Mesothelial cell of epicardium (in vitro differentiated cells): ENCODE measurements at places on chromosomes 13 and 19.
A peak's percentile ranks its signal among the peaks of the same experiment; 100 is the strongest.

DNA sequence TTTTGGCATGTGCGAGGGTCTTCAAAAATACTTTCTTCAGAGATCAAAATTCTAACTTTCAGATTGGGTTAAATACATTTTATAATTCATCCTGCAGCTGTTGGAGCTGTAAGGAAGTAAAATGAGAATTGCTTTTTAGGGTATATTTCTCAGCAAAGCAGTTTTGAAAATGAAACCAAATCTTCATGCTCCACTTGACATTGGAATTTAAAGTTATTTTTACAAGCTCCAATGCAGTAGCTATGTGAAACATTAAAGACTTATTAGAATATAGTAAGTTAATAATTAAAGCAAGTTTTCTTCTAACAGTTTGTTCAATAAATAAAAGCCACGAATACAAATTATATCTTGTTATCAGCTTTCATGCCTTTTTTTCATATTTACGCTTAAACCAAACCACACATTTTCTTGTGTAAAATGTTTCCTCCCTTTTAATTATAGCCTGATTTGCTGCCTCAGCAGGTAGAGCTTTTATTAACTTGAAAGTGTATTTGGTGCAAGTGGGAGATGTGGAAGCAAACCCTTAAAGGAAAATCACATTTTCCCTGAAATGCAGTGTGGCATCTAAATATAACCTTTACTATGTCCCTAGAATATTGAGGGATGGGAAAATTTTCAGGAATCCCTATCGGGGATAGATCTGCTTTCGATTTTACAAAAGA is 12.4 kb upstream of the MICU2 start:
- DNase-seq, result no peak

DNA sequence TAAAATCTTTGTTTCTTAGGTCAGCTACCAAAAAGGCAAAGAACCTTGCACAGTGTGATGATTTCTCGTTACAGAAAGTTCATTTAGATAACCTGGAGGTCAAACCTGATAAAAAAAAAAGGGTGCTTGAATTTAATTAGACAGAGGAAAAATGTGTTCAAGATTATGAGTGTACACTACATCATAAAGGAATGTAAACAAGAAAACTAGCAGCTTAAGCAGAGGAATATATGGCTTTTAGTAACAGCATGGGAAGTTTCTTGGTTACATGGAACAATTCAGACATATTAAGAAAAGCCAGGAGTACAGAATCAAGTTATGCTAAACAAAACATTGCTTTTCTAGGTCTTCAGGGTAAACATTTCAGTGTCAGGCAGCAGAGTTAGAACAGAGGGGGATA is 32.9 kb downstream of the ING1 start:
- no peak for DNase-seq

- no peak for DNase-seq
Measured at GRCh38 chr13:48727241-48728011, 73.7 kb downstream of the CYSLTR2 start.

- DNase-seq, result no peak
Measured at GRCh38 chr13:87052731-87053130, 618.4 kb upstream of the SLITRK5 start.

GRCh38 chr19:40217934-40218890 is at the start of gene TTC9B:
TTC9B (minus strand) TSS chr19:40218384; CDS start chr19:40218381, 3 bp downstream.
- DNase-seq, result peak; percentile 53

- no peak for DNase-seq
Measured at GRCh38 chr13:74203576-74203975, 69.4 kb upstream of the KLF12 start.

GRCh38 chr19:50478901-50479715 is 2.5 kb upstream of the GARIN5A start:
- no peak for DNase-seq

DNA sequence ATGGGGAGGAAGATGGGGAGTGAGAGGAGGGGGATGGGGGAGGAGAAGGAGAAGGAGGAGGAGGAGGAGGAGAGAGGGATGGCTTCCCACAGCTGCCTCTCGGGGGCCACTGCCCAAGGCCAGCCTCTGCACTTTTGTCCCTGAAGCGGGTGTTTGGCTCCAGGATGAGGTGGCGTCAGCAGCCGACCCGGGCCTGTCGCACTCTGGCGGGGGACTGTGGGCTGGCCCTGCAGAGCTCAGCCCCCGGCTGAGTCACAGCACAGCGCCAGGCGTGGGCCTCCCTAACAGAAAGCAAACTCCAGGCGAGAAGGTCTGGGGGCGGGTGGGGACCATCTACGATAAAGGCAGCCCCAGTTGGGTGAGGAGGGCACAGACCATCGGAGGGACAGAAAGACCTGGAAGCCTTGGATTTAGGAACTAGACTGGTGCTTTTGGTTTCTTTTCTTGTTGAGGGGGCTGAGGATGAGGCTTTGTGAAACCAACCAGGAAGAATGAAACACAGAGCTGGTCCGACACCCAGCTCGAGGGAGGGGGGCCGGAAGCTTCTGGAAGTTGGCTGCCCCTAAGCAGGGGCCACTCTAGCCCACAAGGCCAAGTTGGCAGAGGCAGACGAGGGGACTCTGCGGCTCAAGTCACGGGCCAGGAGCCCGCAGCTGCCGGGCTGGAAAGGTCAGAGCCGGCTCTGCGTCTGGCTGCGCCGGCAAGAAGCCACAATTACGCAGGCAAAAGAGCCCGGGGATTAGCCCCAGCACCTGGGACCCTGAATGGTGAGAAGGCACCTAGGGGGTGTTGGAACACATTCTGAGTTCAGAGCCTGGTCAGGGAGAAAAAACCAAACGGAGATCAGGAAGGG is 18.2 kb downstream of the LSM4 start:
- DNase-seq, result peak; percentile 70

DNA sequence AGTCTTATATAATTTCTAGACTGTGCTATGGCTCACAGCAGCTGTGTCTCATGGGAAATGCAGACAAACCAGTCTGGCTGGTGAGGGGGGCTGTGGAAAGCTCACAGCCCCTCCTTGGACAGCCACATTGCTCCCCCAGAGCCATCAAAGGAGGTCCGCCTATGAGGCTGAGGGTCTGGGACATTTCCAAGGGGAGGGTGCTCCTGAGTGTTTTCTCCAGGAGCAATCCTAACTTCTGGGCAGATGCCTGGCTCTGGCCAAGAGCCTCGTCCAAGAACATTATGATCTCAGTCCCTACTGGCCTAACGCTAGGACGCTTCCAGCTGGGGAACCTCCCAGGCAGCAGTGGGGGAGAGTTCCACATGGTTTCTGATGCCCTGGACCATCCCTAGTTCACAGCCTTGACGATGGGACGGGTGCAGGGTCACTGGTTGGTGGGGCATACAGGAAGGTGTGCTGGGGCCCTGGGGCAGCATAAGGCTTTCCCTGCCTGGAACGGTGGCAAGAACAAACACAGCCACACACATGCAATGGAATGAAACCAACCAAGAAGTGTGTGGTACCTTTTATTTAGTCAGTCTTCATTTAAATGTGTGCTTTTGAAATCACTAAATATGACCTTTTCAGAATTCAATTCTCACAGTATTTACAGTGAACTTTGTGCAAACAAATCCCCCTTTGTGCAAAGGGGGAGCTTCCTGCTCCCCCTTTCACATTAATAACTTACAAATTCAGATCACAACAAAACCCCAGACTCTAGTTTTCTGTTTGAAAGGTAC is 60.6 kb downstream of the CDADC1 start:
- DNase-seq, result no peak

- no peak for DNase-seq
Measured at GRCh38 chr13:20174656-20175405, 14.0 kb upstream of the GJA3 start.

DNA sequence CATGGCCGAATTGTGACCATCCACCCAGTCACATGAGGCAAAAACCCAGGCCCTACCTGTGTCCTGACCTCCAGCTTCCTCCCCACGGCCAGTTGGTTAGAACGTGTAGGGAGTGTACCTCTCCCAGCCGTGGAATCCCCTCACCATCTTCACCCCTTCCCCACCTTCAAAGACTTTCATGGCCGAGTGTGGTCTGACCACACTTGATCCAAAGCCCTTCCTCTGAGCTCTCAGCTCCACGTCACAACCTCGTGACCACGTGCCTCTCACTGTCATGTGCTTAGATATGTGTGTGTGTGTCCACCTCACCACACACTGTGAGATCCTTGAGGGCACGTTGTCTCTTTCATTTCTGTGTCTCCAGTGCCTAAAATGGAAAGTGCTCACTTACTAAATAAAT is 48.6 kb upstream of the UBE2L5 start:
- no peak for DNase-seq

GRCh38 chr13:39788102-39788501 is 132.6 kb downstream of the COG6 start:
- no peak for DNase-seq

DNA sequence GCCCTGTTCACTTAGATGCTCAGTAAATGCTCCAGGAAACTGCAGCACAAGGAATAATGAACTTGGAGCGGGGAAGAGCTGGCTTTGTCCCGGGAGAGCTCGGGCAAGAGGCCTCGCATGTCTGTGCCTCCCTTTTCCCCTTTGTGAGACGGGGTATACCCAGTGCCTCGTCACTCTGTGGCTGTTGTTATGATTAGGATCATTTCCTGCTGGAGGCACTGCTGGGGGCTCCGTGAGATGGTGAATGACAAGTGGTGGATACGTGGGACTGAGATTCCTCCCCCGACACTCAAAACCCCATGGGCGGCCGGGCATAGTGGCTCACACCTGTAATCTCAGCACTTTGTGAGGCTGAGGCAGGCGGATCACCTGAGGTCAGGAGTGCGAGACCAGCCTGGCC is 1.1 kb upstream of the PLVAP start:
- DNase-seq, result no peak

DNA sequence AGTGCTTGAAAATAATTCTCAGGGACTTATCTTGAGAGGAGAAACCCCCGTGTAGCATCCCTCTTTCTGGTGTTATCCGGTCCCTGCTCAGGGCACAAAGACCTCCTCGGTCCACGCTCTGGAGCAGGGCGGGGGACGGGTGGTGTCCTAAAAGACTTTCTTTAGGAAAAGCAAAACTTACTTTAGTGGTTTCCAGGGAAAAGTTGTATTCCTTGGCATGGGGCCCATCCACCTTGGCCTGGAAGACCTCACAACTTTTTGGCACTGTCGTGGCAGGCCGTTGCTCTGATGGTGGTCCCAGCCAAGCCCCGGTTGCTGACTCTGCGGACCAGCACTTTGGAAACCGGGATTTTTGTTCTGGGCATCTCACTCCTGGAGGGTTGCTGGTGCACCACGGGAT is 2.7 kb downstream of the AMER2 start:
- DNase-seq, result no peak

GRCh38 chr13:86601351-86601750 is 802.1 kb upstream of the SLITRK6 start:
- no peak for DNase-seq

- no peak for DNase-seq
Measured at GRCh38 chr13:66565279-66565678, 664.9 kb downstream of the PCDH9 start.

GRCh38 chr19:8641908-8642547 is 11.6 kb downstream of the NFILZ start:
- DNase-seq, result no peak

GRCh38 chr13:100513987-100514670 is 74.5 kb downstream of the GGACT start:
- no peak for DNase-seq

DNA sequence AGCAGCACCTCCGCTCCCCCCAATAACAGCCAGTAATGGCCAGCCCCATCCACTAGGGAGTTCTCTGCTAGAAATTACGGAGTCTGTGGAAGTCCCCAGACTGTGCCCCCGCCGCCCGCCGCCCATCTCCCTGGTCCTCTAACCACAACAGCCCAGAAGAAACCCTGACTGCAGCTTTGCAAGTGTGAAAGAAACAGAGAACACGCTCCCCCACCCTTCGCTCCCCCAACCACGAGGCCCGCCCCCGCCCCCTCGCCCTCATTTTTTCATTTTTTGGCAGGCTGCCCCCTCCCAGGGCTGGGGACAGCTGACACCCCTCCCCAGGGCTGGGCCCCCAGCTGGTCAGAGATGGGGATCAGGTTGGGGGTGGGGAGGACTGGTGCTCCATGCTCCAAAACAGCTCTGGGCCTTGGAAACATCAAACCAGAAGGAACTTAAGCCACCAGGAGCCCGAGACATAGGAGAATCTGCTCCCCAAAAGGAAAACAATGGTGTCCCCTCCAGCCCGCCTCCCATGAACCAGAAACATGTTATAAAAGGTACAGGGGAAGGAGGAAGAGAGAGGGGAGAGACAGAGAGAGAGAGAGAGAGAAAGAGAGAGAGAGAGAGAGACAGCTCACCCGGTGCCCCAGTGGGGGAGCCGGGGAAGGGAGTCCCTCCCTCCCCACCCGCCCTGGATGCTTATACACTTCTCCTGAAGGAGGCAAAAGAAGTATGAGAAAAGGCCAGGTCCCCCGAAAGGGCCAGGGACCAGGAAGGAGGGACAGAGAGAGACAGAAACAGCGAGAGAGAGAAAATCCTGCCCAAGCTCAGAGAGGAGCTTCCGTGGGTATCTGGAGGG is 29.8 kb upstream of the ASF1B start:
- DNase-seq, result no peak

DNA sequence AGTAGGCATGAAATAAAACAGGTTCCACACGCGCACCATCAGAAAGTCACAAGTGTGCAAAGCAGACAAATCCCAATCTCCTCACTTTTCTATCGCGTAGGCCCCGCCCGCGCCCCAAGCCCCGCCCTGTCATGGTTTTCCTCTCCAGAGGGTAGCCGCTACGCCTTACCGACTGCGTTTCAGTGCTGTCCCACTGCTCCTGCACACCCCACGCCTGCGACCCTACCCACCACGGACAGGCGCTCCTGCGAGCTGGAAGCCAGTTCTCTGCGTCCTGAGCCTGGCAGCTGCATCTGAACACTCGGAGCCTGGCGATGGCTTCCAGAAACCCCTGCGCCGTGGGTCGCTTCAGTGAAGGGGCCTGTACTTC is 379 bp upstream of the ZNF470 start:
- no peak for DNase-seq

- DNase-seq, result peak; percentile 54
Measured at GRCh38 chr19:44777715-44778347, at the start of gene CBLC. CBLC (plus strand) TSS chr19:44777890; CDS start chr19:44777932, 42 bp downstream.

- no peak for DNase-seq
Measured at GRCh38 chr13:41955605-41956004, 5.3 kb downstream of the VWA8 start.

DNA sequence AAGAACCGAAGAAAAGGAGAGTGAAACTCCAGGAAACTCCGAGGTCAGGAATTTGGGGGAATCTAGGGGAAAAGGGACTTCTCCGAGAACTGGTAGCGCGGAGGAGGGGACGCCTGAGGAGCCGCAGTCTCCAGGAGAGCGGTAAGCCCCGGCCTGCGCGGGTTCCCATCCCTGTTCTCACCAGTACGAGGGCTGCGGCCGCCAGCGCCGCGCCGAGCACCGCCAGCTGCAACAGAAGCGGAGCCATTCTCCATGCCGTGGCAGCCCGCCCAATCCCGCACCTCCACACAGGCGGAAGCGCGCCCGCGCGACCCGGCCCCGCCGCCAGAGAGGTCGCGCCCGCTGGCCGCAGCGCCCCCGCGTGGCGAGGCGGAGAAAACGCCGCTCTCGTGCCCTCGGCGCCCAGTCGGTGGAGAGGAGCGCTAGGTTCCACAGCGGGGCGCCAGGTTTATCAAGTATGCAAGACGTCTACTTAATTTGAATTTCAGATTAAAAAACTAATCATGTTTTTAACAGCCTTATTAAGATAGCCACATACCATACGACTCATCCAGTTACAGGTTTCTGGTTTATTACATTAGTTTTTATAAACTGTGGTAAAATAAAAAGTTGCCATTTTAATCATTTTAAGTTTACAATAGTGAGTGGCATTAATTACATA is at the start of gene ALG5:
ALG5 (minus strand) TSS at position 287 of the 661 bp plus-strand sequence; CDS start at position 247, 40 bp downstream.
- DNase-seq, result peak; percentile 85

- DNase-seq, result peak; percentile 88
Measured at GRCh38 chr19:13162724-13163608, 12.8 kb downstream of the IER2 start.
